ENCODE measurements at places on chromosomes 12 and 14. TPM values are rescaled to one million over a fixed set of nuclear protein-coding genes. Genes with fewer than 3 reads are reported as not detected.

Gene FIGNL2
- total RNA-seq: 0.33 TPM

DNA sequence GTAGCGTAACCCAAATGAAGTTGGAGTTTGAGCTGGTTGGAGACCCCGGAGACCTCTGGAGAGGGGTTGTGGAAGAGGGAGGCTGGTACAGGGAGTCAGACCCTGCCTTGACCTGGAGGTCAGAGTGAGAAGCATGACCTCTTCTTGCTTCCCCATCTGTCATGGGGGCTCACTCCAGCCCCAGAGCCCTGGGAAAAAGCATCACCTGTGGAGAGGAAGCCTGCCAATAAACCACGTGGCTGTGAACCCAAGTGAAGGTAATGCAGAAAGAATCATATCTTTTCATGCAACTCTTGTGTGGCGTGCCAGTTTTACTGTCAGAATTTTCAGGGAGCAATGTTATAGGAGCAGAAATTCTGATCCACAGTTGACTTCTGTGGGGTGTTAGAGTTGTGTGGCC, 178.5 kb upstream of the PRICKLE1 start:
- no peak for DNase-seq

DNA sequence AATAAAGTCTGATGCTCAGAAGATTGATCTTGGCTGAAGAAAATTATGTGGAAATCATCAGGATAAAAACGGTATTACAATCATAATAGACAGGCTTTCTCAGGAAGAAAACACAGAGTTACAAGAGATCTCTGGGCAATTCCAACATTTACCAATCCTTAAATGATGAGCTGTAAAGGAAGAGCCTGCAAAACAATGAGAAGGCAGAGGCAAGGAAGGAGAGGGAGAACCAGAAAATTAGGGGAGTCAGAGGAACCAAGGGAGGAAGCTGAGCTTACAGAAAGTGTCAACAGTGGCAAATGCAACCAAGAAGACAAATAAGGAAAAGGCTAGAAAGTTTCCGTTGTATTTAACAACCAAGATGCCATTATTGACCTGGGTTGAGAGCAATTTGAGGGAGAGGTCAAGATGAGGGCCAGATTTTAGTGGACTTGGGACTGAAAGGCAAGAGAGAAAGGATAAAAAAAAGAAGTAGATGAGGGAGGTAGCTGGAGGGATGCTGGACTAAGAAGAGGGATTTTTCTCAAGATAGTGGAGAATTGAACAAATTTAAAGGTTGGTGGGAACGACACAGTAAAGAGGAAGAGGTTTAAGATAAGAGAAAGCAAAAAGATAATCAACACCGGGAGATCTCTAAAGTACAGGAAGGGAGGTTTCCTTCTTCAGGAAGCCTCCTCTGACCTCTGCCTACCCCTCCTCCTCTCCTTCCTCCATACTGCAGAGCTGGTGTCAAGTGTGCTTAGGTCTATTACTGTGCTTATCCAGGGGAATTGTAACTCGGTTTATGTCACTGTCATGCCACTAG, 116.9 kb downstream of the DUSP6 start:
- DNase-seq: peak; percentile 68

DNA sequence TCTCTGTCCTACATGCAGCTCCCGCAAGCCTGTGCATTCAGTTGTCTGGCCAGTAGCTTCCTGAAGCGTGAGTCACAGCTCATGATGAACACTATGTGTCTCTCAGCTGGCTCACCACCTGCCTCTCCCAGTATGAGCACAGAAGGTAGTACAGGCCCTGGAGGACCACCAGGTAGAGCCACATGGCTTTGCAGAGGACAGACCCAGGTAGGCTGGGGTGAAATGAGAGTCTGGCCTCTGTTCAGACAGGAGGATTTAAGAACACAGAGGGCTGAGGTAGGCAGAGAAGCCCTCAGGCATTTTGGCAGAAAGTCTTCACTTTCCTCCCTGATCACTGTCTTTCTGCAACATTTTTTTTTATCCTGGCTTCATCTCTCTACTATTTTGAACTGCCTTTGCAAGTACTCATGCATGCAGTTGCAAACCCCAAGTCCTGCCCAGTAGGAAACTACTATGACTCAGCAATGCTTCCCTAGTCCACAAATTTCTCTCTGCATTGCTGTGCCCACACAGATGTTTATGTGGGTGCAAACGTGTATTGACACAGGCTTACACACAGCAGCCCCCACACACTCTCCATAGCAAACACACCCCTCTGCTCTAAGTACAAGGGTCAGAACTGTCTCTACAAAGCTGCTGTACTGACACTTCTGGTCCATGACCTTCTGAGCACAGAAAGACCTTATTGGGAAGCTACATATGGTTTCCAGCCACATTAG, 7.2 kb upstream of the SDR9C7 start:
- no peak for DNase-seq

DNA sequence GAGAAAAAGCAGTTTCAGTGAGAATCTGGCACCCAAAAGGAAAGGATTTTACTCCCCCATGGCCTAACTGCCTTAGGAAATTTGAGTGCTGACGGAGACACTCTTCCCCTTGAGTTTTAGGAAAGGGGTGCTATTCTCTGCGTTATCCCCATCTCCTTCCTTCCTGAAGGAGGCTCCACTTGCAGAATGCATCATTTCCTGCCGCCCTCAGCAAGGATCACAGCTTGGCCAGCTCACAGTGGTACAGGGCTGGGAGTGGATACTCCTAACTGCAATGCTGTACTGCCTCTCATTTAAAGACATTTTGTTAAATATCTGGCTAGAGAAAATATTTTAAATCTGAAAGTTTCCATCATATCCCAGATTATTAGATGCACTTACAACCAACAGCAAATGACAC, 33.0 kb downstream of the RDH12 start:
- DNase-seq: no peak

GRCh38 chr12:72989458-72989947, 717.3 kb downstream of the TRHDE start:
- no peak for DNase-seq

DNA sequence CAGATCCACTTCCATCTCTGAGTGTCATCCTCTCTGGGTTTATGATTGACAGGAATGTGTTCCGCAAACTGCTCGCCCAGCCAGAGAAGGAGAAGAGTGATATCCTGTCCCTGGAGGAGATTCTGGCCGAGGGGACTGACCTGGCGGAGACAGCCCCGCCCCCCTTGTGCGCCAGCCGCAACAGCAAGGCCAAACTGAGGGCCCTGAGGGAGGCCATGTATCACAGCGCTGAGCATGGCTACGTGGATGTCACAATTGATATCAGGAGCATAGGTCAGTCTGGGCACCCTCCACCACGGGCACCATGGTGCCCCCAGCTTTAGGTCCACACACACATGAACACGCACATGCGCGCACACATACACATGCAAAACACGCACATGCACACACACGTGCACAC, 67.5 kb upstream of the PWP1 start:
- DNase-seq: no peak

Gene SPSB2
- 3.4 TPM for total RNA-seq

DNA sequence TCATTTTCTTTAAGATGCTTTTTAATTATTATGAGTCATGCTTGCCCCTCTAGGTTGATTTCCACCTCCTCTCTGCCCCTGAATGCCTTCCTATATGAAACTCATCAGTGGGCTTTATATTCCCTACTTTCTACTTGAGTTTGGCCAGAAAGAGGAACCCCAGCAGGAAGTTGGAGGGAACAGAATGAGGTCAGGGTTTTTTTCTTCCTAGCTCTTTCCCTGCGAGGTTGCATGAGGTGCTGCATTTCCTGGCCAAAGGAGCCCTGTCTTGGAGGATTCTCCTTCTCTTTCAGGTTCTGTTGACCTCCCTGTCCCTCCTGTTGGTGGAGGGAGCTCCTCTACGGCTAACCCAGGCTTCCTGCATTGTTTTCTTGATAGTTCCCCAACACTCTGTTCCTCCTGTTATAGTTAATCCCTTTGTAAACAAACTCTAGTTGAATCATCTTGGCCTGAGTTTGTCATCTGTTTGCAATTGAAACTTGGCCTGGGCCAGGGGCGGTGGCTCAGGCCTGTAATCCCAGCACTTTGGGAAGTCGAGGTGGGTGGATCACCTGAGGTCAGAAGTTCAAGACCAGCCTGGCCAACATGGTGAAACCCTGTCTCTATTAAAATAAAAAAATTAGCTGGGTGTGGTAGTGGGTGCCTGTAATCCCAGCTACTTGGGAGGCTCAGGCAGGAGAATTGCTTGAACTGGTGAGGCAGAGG, 15.3 kb upstream of the SPIC start:
- no peak for DNase-seq
